Activated CD8-positive, alpha-beta memory T cell treated with anti-CD3 and anti-CD28 coated beads for 1 hour (primary cell): ENCODE measurements at places on chromosomes 6 and 20.

DNA sequence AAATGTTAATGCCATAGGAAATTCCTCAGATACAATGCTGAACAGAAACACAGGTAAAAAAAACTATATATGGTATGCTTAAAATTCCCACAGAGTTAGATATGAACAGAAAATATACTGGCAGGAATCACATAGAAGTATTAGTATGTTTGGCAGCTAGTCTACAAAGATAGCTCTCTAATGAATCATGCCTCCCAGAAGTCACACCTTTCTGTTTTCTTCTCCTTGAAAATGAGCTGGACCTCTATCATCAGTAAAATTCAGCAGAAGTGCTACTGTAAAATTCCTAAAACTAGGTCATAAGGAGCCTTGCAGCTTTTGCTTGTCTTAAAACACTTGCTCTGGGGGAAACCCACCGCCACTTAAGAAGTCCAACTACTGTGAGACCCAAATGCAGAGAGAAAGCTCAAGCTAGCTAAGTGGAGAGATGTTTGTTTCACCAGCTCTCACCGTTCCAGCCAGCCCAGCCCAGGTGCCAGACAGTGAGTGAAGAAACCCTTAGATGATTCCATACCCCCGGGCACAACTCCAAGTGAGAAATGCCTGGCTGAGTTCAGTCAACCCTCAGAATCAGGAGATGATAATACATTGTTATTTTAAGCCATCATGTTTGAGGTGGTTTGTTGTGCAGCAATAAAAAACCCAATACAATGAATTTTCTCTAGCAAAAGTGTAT, 43.0 kb downstream of the TSPYL4 start:
- no peak for DNase-seq

DNA sequence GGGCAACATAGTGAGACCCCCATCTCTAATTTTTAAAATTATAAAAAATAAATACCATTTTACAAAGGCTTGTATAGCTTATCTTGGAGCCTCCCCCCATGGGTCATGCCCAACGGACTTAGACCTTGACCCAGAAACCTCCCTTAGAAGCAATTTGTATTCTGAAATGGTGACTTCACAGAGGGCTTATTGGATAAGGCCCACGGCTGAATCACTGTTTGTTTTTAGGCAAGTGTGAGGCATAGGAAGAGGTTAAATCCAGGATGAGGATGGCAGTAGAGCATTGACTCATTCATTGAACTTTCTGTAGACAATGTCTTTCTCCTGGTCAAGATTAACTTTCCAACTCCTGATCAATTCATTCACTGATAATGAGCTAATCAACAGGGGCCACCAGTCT, 6.2 kb upstream of the SNAI1 start:
- DNase-seq, result no peak

DNA sequence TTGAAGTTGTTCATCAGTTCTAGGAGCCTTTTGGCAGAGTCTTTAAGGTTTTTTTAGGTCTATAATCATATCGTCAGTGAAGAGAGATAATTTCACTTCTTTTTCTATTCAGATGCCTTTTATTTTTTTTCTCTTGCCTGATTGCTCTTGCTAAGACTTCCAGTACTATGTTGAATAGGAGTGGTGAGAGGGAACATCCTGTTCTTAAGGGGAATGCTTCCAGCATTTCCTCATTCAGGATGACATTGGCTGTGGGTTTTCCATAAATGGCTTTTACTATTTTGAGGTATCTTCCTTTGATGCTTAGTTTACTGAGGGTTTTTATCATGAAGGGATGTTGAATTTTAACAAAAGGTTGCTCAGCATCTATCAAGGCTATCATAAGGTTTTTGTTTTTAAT, 109.5 kb downstream of the CLVS2 start:
- no peak for DNase-seq

DNA sequence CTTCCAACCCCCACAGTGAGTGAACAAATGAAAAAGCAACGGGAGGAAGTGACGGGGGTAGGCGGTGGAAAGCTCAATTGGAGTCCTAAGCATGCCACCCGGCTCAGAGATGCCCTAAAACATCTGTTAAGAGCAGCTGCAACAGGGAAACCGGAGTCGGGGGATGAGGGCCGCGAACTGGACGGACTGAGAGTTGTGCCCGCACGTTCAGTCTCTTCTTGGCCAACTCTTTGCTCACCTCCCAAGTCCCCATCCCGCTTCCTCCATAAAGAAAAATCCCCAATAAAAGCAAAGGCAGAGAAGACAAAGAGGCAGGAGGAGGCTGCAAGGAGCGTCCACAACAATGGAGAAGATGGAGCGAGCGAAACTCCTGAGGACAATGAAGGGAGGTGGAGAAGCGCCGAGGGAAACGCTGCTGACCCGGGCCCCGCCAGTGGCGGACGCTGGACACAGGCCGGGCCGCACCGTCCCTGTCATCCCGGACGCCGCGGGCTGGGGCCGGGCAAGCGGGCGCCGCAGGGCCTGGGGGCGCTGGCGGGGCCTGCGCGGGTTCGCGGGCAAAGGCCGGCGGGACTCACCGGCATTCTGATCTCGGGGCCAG, 600 bp downstream of the SEC63 start:
- peak; percentile 17 for DNase-seq

DNA sequence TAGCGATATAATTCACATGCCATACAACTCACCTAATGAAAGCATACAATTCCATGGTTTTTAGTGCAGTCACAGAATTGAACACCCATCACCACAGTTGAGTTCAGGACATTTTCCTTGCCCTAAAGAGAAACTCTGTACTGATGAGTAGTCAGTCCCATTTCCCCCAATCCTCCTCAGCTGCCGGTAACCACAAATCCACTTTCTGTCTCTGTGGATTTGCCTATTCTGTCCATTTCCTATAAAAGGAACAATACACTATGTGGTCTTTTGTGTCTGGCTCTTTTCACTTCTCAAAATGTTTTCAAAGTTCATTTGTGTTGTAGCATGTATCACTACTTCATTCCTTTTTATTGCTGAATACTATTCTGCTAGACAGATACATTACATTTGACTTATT, 67.9 kb upstream of the TGM3 start:
- DNase-seq, result no peak

GRCh38 chr6:40733770-40734396, 146.7 kb upstream of the LRFN2 start:
- no peak for DNase-seq

DNA sequence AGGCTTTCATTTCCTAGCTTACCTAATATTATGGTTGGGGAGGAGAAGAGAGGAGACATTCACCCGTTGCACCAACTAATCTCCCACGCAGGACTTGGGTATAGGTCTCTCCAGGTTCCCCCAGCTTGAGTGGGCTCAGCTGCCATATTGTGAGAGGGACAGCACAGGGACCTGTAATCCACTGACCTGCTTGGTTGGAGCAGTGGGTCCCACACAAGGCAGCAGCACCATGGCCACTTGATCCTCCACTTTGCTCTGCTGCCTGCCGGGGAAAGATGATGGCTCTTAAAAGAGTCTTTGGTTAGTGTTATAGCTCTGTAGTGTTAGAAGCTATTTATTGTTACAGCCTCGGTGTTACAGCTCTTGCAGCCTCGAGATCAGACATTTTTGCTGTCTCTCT, 22.5 kb upstream of the ECHDC1 start:
- DNase-seq, result no peak

DNA sequence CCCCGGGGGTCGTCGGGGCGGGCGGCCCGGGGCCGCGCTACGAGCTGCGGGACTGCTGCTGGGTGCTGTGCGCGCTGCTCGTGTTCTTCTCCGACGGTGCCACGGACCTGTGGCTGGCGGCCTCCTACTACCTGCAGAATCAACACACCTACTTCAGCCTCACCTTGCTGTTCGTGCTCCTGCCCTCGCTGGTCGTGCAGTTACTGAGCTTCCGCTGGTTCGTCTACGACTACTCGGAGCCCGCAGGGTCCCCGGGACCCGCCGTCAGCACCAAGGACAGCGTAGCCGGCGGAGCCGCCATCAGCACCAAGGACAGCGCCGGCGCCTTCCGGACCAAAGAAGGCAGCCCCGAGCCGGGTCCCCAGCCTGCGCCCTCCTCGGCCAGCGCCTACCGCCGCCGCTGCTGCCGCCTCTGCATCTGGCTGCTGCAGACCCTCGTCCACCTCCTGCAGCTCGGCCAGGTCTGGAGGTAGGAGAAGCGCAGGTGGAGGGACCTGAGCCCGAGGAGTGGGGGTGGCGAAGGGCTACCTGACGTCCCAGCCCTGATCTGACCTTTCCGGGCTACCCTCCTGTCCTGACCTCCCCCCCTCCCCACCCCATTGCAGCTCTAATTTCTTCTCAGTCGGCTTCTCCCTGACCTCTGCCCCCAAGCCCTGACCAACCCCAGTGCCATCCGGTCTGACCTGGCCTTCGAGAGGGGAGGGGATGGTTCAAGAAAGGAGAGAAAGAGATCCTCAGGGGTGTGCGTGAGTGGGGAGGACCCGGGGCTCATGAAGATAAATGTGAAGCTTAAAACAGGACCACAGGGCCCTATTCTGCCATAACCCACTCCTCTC, 558 bp downstream of the XKR7 start:
- peak; percentile 72 for DNase-seq

DNA sequence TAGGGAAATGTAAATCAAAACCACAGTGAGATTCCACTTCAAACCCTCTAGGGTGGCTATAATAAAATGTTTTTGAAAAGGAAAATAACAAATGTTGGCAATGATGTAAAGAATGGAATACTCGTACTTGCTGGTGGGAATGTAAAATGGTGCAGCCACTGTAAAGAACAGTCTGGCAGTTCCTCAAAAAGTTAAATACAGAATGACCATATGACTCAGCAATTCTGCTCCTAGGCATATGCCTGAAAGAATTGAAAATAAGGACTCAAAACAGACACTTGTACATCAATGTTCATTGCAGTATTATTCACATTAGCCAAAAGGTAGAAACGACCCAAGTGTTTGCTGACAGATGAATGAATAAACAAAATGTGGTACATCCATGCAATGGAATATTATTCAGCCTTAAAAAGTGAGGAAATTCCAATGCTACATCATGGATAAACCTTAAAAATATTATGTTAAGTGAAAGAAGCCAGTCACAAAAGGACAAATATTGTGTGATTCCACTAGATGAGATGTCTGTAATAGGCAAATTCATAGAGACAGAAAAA, 10.2 kb upstream of the RNF114 start:
- DNase-seq, result no peak

DNA sequence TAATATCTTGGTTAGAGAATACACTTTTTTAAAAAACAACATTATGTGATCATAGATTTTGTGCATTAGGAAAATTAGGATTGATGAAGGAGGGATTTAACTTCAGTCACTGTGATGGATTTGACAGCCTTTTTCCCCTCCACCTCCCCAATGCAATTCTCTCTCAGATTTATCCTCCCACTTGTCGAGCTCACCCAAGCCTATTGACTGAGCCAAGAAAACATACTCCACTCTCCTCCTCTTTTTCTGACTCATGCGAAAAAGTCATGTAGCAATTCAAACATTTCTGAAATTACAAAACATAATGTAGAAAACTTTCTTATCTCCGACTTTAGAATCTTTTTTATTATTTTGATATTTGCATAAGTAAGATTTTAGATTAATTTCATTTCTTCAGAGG, 24.1 kb downstream of the KLHL32 start:
- DNase-seq, result no peak

GRCh38 chr6:41741625-41742490, 5.3 kb downstream of the PGC start:
- DNase-seq, result no peak
